Putamen (tissue), 1 donor: ENCODE measurements at places on chromosomes 4 and X.

DNA sequence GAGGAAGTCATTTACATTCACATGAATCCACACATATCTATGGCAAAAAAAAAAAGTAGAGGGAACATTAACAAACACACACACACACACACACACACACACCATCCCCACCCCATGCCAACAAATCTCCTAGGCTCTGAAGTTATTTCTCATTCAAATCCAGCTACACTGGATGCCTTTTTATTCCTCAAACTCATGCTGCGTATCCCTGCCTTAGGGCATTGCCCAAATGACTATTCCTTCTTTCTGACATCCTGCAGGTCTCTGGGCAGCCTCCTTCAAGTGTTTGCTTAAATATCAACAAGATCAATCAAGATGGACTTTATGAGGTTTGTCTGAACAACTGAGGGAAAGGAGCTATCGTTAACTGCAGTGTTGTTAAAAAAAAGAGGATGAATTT is 106.5 kb upstream of the FAM9A start:
- no peak for DNase-seq

DNA sequence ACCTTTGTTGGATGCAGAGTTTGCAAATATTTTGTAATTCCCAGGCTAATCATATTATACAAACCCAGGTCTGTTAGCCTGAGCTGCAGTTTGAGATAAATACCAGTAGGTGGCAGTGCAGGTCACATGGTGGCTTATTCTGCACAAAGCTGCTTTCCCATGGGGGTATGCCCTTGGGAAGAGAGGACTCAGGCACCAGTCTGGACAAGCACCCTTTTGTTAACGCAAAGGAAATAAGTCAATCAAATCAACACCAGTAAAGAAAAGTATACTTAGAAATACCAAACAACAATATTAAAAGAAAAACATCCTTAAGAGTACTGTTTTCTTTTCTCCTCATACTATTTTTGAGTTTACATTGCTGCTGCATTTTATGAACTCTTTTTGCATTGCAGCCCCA is 389.0 kb upstream of the ZFP42 start:
- DNase-seq: peak; percentile 56

- DNase-seq: no peak
Measured at GRCh38 chr4:151888367-151888866, 127.6 kb upstream of the GATB start.

DNA sequence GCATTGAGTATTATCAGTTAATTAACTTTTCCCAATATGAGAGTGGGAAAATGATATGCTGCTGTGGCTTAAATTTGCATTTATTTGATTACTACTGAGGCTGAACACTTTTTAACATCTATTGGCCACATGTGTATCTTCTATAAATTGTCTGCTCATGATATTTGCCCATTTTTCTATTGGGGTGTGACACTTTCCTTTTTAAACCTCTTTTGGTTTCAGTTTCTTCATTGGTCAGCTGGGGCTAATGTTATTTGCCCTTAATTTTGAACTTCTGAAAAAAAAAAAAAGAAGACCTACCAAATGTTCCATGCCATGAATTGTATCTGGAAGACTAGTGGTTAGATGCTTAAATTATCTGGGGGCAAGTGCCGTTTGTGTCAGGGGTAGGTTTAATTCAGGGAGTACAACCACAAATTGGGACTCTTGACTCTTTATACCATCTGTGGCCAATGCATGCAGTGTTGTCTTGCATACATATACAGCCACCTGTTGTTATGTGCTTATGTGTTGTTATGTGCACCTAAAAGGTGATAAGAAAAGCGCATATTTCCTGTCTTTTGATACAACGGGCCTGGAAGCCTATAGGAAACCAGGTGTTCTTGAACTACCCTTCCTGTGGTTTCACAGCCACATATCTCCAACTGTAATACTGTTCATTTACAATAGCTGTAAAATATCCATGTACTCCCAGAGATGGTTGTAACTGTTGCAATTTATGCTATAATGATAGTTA is 49.0 kb downstream of the SH2D1A start:
- no peak for DNase-seq

DNA sequence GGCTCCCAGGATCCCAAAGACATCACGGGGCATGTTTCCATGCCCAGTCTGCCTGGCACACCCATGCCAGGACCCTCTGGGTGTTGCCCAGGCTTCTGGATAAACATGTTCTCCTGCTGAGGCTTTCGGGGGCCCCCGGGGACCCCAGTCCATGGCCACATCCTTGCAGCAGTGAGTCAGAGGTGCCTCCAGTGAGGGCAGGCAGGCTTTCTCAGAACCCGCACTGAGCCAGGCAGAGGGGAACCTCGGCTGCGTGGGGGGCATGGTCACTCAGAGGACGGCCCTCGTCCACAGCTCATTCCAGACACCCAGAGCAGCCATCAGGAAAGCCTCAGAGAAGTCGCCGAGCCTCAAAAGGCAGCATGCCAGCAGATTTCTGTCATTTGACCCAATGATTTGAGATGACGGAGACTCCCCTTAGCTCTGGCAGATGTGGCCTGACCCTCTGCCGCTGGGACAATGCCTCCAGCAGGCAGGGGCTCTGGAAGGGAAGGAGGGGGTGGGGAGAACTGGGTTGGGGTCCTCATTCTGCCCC is 54.8 kb downstream of the PPP2R2C start:
- DNase-seq: no peak
